ENCODE measurements at places on chromosomes 16 and 17.
A peak's percentile ranks its signal among the peaks of the same experiment; 100 is the strongest.

- DNase-seq = no peak
These were observed 296.2 kb downstream of the SEC14L1 start for GRCh38 chr17:77437017-77437416.

DNA sequence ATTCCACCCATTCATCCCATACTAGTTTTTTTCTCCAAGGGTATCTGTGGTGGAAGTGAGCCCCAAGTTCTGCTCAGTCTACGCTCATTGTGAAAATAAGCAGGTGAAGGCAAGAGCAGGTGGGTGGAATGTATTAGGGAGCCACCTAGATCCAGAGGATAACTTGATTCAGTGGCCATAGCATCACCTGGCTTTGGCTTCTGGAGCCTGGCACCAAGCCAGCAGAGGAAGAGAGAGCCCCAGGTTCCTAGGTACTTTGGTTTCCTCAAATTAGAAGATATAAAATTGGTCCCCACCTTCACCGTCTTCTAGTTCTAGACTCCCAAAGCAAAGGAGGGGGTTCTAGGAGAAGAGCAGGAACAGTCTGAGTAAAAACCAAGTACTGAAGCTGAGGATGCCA is 4.1 kb downstream of the FXR2 start:
- DNase-seq = no peak

GRCh38 chr16:57600048-57600835 is 28.2 kb upstream of the ADGRG1 start:
- DNase-seq = peak; percentile 88

DNA sequence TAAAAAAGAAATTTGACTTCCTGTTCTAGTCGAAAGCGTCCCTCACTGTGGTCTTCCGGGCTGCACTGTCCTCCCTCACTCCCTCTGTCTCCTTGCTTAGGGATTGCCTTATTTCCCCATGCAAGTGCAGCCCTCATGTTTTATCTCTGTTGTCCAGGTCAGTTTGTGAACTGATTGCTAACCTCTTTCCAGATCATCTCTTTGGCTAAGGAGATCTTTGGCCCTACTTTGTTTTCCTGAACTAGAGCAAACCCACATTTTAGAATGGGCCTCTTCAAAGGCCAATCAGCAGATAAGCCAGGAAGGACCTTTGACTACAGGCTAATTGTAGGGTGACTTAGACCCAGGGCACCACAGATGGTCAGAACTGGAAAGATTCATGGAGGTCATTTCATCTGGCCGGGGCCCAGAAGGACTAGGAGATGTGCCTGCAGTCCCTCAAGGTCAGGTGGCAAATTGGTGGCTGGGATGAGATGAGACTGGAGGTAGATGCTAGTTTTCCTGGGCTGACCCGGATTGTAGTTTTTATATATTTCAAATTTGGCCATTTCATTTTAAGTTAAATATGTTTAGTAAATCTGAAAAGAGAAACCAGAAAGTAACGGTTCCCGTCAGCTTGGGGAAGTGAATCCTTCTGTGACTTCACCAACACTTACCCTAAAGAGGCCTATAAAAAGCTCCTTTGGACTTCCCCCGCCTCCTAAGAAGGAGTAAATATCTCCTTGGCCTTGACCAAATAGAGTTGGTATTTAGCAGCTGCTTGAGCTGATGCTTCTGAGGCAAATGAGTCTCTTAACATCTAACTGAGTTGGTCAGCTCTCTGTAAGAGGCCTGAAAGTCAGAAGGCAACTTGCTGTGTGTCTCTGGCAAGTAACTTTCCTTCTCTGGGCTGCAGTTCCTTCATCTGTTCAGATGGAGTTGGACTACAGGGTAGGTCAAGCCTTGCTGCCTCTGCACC is 6.2 kb upstream of the SLC25A19 start:
- DNase-seq = no peak

GRCh38 chr16:78667675-78668074 is 568.2 kb downstream of the WWOX start:
- DNase-seq = no peak

DNA sequence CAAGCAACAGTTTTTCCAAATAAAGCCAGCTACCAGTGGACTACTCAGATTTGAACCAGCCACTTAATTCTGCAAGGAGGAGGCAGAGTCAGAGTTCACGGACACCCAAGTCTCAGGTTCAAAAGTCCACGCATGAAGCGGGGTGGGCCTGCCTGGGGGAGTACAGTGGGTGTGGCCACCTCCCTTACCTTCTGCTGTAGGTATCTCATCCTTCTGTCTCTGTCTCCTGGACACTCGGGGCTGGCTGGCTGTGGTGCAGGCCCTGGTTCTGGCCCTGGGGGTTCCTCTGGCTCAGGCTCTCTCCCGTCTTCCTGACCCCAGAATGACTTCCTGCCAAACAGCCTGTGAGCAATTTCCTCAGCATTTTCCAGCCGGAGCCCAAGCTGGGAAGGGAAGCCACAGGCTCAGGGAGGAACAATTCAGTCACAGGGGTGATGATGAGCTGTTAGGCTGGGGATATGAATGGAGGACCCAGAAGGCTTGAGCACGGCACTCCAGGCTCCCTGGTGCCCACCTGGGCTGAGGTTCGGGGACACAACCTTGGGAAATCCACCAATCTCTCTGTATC is 101.9 kb downstream of the LITAF start:
- DNase-seq = no peak

DNA sequence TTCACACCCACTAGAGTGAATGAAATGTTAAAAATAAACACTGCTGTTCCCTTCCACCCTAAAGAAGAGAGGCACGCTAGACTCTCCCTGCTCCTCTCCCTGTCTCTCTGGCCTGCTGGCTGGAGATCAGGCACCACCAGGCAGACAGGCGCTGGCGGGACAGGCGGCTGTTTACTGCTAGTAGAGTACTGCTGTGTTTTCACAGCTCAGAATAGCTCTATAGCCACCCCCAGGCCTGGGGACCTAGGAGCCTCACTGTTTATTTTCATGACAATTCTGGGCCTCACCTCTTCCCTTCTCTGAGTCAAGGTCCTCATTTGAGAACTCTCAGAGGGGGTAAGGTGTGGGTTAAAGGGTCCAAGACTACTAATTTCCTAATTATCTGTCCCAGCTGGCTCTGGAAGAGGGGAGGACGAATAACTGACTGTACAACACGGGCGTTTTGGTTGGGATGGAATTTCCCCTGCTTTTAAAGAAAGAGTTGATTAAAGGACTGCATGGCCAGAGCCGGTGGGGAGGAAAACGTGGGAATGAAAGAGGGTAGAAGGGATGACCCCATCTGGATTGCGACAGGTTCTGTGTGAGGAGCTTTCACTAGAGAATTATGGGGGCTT is 9.0 kb upstream of the G6PC1 start:
- no peak for DNase-seq

DNA sequence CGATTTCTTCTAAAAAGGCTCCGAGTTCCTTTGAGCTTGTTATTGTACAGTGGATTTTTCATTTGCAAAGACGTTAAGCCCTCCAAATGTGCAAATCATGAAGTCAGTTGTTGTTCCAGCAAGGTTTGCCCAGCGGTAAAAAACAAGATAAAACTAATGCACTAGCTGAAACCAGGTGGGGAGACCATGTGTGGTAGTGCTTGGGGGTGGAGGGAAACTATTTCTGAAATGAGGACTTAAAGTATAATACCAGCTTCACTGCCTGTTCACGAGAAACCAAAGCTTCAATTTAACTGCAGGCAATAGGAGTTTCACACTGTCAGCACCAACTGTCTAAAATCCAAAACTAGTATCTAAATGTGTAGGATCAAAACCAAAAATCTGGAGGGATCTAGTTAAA is 22.3 kb downstream of the SMARCE1 start:
- DNase-seq = peak; percentile 4

DNA sequence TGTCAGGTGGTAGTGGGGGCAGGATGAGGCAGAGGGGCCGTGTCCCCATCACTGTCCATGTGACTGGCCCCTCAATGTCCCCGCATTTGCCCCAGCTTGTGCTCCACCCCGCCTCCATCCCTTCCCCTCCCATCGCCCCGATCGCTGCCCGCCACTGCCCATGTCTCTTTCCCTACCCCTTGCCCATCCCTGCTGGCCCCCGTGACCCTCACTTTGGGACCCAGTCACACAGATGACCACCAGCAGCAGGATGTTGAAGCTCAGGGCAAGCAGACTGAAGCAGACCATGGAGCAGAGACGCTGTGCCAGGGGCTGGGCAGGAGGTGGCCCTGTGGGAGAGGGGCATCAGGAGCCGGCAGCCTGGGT is 6.1 kb downstream of the ASGR2 start:
- no peak for DNase-seq

DNA sequence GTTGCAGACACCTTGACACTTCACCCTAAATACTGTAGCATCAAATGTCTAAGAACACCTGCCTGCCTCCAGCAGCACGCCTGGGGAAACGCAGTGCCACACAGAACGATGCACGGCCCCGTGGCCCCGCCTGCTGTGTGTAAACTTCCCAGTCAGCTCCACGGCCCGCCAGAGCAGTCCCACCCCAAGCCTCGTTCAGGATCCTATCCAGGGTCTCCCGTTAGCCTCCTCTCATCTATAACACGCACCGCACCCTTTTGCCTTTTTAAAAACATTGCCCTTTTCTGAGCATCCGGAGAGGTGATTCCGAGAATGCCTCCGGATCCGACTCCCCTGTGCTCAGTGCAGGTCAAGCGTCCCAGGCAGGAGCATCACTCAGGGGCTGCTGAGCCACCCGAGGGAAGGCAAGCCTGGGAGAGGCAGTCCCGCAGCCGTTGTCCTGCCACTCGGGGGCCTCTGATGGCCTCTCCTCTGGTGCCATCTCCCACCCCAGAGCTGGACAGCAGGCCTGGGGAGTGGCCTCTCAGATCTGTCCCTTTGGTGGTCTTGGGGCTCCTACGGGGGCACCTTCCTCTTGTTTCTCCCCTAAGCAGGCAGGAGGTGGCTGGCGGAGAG is 37.9 kb upstream of the SLC38A10 start:
- DNase-seq = no peak
